ENCODE measurements at places on chromosomes 13 and 19. TPM values are rescaled to one million over a fixed set of nuclear protein-coding genes. Genes with fewer than 3 reads are reported as not detected.
A peak's percentile ranks its signal among the peaks of the same experiment; 100 is the strongest.

- no peak for DNase-seq
Observed at GRCh38 chr19:18208098-18208951, 4.5 kb upstream of the RAB3A start.

DNA sequence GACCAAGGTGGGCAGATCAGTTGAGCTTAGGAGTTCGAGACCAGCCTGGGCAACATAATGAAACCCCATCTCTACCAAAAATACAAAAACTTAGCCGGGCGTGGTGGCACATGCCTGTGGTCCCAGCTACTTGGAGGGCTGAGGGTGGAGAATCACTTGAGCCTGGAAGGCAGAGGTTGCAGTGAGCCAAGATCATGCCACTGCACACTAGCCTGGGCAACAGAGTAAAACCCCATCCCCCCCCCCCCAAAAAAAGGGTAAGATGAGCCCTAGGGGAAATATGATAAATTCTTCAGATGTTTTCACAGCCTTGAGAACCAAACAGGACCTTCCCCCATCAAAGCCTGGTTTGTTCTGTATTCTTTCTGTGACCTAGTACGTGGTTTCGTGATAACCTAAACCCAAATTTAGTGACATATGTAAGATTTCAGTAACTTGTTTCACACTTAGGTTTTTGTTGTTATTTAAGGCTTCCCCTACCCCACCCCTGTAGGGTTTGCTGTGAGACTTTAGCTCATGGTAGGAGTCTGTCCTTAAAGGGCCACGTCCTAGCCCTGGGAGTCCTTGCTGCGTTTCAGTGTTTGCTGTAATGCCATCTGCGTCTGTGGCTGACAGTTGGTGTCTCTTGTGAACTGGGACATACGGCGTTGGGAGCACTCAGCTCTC is 49.6 kb downstream of the MYO9B start:
- no peak for DNase-seq

DNA sequence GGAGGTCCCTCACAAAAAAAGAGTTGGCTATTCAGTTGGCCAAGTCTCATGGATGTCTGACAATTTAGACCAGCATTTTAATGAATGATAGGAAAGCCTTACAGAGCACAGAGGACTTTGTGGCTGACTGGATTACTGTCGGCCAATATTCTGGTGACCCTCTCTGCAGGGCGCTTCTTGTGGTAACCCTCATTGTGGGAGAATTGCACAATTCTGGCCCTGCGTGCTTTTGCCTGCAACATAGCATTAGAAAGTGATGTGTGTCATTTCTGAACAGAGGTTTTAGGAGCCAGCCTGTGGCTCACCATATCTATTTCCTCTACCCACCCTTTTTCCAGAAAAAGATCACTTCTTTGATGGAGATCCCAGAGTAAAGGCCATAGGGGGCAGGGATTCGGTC is 71.4 kb downstream of the EFNB2 start:
- no peak for DNase-seq

- DNase-seq = no peak
Observed at GRCh38 chr13:44648392-44649103, 72.4 kb upstream of the TSC22D1 start.

DNA sequence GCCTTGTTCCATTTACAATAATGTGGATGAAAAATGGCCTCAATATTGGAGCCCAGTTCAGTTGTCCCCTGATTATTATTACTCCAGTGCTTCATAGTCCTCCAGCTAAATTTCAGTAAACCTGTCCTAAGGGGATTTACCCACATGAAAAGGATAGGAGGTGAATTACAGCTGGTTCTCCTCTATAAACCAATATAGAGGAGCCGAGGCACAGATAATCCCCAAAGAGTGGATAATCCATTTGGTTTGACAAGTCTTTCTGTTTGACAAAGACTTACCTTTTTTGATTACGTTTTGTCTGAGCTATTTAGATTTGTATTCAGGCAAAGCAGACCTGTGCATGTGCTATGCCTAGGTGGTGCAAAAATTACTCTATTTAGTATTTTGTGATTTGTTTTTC is 2.7 kb downstream of the CNMD start:
- no peak for DNase-seq

DNA sequence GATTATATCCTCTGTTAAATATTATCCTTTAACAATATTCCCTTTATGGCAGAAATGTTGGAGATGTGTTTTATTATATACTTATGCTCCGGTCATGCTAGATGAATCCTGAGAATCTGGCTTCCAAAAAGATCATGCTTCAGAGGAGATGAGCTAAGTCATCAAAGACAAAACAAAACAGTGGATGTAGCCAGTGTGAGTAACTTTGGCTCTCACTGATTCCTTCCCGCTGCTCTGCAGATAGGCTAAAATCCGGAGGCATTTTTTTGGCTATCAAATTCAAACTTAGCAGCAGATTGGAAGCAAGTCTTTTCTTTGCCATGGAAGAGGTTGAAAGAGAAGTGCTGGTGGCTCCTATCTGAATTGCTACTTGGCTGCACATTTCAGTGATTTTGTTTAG is 295.9 kb downstream of the GPC6 start:
- DNase-seq = no peak

DNA sequence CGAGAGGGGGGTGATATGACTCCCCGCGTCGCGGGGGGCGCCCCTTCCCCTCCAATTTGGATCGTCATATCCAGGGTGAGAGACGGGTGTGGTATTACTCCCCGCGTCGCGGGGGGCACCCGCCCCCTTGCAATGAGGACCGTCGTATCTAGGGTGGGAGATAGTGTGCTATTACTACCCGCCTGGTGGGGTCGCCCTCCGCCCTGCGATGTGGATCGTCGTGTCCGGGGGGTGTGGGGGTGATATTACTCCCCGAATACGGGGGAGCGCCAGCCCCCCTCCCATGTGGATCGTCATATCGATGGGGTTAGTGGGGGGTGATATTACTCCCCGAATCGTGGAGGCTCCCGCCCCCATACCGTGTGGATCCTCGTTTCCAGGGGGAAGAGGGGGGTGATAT is 29.2 kb upstream of the RGCC start:
- no peak for DNase-seq

GRCh38 chr13:84873951-84874350 is 925.3 kb downstream of the SLITRK6 start:
- no peak for DNase-seq

DNA sequence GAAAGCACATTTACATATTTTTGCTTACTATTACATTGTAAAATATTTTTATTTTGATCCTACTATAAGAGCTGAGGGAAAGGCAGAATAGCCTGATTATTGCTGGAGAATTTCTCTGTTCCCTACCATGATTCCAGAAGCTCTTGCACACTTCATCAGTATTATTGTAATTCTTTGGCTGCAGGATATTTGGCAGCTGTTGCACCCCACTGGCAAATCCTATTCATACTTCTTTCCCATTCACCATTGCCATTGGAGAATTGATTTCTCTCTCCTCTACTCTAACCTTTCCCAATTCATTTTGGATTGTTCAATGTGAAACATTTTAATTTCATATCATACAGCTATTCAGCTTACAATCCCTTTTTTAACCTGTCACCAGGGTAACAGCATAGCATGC is 238.0 kb downstream of the GGACT start:
- DNase-seq = no peak

DNA sequence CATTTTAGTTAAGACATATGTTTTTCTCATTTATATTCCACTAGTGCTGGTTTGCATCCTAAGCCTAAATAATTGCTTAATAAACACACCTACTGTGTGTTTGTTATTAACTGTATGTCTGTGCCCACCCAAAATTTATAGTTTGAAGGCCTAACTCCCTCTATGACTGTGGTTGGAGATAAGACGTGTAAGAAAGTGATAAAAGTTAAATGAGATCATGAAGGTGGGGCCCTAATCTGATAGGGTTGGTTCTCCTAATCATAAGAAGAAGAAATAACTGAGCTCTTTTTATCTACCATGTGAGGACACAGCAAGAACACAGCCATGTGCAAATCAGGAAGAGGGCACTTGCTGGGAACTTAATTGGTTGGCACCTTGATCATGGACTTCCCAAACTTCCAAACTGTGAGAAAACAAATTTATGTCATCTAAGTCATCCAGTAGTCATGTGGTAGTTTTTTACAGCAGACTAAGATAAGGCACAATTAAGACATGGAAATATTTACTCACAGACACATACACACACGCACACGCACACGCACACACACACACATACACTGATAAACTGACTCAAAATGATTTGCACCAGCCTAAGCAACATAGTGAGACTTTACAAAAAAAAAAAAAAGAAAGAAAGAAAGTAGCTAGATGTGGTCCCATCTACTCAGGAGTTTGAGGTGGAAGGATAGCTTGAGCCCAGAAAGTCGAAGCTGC is 662.1 kb downstream of the PCDH9 start:
- DNase-seq = no peak

DNA sequence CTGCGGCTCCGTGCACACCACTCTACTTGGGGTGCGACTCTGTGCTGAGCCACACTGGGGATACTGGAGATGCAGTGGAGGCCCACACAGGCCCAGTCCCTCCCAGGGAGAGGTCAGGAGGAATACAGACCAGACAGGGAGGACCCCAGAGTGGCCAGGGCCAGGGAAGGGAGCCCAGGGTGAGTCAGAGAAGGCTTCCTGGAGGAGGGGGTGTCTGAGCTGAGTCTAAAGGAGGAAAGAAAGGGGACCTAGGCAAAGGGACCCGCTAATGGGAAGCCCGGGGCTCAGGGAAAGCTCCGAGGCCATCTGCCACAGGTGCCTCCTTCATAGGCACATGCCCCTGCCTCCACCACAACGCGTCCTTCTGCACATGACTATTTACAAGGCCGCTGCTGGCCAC is 13.3 kb upstream of the PRKD2 start:
- no peak for DNase-seq

DNA sequence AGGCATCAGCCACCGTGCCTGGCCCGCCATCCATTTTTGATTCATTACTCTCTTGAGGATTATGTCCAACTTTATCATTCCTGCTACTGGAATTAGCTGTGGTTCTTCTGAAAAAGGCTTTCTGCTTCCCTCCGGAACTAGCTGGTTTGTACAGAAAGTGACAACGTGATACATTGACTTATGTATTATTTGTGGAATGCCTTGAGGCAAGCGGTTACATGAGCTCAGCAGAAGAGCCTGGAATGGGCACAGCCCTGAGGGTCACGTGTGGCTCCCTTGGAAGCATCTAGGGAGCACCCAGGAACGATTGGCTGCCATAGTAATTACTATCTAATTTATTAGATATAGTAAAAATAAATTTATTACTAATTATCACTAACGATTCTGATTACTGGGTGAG is 14.4 kb upstream of the RETN start:
- no peak for DNase-seq

- DNase-seq = peak; percentile 96
Observed at GRCh38 chr13:35979361-35979951, 151.7 kb downstream of the DCLK1 start.

DNA sequence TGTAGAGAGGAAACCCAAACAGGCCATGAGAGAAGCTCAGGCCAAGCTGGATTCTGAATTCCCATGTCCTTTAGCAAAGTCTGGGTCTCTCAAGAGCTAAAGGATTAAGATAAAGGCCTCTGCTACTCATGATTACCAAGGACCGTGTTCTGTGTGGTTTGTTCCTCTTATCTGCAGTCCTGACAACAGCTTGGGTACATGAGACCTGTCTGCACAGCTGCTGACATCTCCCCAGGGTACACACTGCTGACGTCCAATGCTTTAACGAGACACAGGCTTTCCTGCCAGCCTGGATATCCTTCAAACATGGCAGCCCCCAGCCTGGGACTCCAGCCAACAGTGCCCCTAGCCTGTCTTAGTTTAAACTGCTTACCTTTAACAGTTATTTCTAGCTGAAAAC is 211.0 kb downstream of the SLC7A1 start:
- no peak for DNase-seq

- no peak for DNase-seq
Observed at GRCh38 chr19:18717601-18718000, 34.1 kb downstream of the CRTC1 start.

- no peak for DNase-seq
Observed at GRCh38 chr13:23673354-23673753, 103.1 kb downstream of the TNFRSF19 start.

- no peak for DNase-seq
Observed at GRCh38 chr13:19713186-19713965, 69.4 kb downstream of the PSPC1 start.

DNA sequence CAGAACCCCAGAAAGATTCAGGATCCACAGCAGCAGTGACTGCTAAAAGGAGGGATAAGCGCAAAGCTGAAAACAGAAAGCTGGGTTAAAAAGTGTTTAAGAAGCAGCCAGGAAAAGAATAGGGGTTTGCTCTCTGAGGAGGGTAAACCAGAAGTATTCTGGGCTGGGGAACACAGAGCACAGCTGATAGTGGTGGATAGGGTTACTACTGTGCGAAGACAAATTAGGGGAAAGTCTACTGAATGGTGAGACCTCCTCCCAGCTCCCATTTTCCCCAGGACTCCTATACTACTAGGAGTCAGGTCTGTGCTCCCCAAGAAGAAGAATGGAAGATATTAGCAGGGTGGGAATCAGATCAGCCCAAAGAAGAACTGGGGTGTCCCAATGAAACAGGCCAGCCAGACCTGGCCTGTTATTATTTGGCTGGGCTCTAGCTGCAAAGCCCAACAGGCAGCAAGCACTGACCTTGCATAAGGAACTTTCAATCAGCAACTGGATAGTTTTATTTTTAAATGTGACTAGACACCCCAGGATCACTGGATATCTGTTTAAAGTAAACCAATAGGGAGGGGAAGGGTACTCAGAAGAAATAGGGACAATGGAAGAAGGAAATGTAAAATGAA is 43.5 kb upstream of the SERTM1 start:
- peak; percentile 8 for DNase-seq

DNA sequence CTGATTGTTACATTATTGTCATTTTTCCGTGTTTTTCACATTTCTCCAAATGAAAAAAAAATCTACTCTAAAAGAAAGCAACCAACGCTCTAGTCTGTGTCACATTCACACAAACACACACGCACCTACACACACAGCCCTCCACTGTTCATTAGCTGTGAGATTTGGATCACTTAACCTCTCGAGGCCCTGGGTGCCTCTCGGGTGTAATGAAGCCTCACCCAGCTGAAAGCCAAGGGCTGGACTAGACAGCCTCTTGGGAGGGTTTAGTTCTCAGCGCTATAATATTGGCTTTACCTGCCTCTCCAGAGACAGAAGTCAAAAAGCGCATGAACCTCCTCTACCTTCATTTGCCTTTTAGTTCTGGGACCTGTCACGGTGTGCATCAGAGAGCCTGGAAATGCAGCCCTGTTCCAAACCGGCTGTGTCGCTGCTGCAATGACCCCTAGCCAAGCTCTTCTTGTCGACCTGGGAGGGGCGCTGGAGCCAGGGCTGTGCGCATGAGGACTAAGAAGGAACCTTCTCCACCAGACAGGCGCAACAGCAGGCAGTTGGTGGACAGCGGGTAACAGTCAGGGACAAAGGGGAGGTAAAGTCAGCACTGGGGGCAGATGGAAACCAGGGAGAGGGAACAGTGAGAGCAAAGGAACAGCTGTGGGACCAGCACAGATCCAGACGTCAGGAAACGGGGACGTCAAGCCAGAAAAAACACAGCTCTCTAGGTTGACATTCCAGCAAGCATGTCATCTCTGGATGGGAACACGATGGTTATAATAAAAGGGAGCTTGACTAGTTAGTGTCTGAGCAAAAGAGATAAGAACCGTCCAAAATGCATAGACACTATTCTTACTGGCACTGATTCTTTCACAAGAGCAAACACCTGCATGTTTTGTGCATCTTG is 375.9 kb downstream of the EFNB2 start:
- DNase-seq = no peak

Gene ELAVL3
- polyA plus RNA-seq = 0.04 TPM

Gene CYP2A6
- polyA plus RNA-seq = 0.29 TPM

Gene FLT3
- 0.15 TPM for polyA plus RNA-seq

Gene SLC46A3
- polyA plus RNA-seq = 1.5 TPM

Gene SSC5D
- 17.3 TPM for polyA plus RNA-seq

Gene OR7D2
- 0.04 TPM for polyA plus RNA-seq

Data from forelimb muscle (tissue), 1 donor.